Epithelial cell of esophagus (primary cell): ENCODE measurements at places on chromosomes 13 and 19.

GRCh38 chr19:2973229-2973628, 4.1 kb upstream of the TLE6 start:
- no peak for DNase-seq

DNA sequence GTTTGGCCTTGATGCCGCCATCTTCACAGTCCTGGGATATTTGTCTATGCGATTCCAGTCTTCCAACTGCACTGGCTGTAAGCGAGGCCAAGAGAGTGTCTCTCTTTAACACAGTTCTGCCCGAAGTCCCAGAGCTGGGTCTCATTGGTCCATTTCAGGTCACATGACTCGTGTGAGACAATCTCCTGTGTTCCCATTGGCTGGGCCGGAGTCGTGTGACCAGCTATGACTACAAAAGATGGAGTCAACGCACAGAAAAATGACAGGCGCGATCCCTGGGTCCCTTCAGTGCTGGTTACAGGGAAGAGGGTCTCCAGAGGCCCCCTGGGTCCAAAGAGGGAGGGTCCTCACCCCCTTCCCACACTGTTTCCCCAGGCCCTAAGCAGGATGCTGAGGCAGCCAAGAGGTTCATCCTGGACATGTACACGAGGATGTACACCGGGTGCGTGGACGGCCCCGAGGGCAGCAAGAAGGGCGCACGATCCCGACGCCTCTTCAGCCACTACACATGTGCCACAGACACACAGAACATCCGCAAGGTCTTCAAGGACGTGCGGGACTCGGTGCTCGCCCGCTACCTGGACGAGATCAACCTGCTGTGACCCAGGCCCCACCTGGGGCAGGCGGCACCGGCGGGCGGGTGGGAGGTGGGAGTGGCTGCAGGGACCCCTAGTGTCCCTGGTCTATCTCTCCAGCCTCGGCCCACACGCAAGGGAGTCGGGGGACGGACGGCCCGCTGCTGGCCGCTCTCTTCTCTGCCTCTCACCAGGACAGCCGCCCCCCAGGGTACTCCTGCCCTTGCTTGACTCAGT, 15.9 kb upstream of the S1PR4 start:
- DNase-seq = peak; percentile 45

- no peak for DNase-seq
Observed at GRCh38 chr13:41541142-41541938, 84.0 kb downstream of the RGCC start.

- DNase-seq = no peak
Observed at GRCh38 chr19:41926028-41926762, 2.1 kb downstream of the ERFL start.

- no peak for DNase-seq
Observed at GRCh38 chr13:45373162-45373547, 32.2 kb upstream of the TPT1 start.

GRCh38 chr13:110449219-110450015, 112.1 kb downstream of the RAB20 start:
- DNase-seq = no peak

DNA sequence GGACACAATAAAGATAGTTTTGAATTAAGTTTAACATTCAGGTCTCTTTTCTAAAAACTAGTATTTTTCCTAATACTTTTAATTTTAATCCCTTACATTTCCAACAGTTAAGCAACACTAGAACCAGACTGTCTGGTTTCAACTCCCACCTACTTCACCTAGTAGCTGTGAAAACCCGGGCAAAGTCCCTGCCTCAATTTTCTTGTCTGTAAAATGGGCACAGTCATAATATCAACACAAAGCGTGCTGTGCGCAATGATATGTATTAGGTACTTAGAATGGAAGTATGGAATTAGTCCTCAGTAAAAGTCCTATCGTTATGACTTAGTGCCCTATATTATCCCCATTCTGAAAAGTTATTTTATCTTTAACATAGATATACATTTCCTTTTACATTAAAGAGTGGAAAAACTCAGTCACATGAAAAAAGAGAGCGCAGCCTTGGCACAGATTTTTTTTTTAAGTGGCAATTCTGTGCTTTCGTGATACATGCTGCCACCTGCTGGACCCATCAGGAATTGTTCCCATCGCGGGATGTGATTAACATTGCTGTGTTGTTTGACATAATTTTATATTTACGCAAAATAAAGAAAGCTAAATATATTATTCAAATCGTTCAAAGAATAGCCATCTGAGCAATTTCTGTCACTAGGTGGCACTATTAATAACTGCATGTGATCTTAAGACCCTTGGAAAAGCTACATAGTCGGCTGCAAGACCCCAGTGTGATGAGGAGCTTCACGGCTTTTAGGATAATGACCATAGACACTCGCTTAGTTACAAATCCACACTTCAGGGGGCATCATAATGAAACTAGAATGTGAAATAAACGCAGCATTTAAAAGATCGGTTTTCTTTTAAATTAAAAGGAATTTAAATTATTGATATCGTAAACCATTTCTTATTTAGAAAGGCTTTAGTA, 59.9 kb downstream of the LIG4 start:
- DNase-seq = peak; percentile 48

DNA sequence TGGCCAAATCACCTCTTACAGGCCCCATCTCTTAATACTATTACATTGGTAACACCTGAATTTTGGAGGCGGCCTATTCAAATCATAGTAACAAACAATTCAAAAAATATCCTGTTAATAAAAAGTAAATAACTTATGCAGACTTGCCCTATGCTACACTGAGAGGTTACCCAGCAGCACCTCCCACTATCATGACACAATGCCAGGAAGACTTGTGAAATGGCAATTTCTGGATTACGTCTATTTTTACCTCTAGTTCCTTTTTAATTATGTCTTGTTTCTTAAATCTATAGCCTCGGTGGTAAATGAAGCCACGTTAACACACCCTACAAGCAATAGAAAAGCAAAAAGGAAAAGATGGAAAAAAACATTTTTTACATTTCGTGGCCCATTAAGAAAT, 6.2 kb upstream of the DZIP1 start:
- no peak for DNase-seq

DNA sequence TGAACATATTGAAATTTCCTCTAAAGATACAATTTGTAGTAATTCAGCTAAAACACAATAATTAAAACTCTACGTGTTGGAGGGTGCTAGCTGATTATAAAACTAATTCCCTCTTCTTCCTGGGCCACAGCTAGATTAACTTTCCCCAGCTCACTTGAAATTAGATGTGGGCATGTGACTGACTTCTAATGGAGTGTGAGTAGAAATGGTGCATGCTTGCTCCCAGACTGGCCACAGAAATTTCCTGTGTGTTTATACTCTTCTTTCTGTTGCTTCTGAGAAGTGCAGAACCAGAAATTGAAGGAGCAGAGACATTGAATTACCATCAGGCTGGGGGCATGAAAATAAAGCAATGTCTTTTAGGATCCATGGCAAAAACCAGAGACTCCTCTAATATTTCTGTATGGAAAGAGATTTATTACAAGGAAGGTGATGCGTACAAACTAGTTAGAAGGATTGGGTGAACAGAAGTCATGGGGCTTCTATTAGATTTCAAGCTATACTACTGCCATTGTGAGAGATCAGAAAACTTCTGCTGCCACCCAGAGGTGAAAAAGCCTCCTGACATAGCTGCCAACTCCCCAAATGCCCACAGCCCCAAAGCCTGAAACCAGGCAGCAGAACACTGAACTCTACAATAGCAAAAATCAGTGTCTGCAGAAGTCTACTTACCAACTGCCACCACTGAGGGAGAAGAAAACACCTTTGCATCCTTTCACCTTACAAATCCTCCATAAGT, 379.2 kb upstream of the MIR17HG start:
- peak; percentile 50 for DNase-seq

- DNase-seq = no peak
Observed at GRCh38 chr13:31978021-31978420, 53.6 kb upstream of the FRY start.

DNA sequence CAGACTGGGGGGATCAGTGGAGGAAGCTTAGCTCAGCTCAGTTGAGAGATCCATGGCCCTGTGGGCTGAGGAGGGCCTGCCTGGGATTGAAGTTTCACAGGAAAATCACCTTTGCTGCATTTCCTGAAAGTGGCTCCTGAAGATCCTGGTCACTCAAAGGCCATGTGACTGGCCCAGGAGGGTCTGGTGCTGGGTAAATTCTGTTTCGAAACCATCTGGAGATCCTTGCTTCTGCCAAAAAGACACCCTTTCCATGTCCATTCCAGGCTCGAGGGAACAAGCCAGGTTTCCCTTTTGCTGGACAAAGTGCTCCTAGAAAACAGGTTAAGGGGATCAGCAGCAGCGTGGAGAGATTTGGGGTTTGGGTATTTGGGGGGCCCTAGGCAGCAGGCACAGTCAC, 293.3 kb downstream of the ZNF536 start:
- no peak for DNase-seq

GRCh38 chr19:38384209-38385027, 3.4 kb downstream of the GGN start:
- peak; percentile 38 for DNase-seq

DNA sequence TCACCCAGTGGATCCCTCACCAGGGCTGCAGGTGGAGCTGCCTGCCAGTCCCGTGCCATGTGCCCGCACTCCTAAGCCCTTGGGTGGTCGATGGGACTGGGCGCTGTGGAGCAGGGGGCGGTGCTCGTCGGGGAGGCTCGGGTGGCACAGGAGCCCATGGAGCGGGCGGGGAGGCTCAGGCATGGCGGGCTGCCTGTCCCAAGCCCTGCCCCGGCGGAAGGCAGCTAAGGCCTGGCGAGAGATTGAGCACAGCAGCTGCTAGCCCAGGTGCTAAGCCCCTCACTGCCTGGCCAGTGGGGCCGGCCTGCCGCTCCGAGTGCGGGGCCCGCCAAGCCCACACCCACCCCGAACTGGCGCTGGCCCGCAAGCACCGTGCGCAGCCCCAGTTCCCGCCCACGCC, 16.8 kb upstream of the B3GLCT start:
- no peak for DNase-seq

- peak; percentile 76 for DNase-seq
Observed at GRCh38 chr19:10936661-10937084, 8.1 kb downstream of the TIMM29 start.

GRCh38 chr19:49938662-49939061, 9.4 kb upstream of the NUP62 start:
- DNase-seq = no peak

- peak; percentile 52 for DNase-seq
Observed at GRCh38 chr19:41441321-41441945, 1.5 kb upstream of the ERICH4 start.

DNA sequence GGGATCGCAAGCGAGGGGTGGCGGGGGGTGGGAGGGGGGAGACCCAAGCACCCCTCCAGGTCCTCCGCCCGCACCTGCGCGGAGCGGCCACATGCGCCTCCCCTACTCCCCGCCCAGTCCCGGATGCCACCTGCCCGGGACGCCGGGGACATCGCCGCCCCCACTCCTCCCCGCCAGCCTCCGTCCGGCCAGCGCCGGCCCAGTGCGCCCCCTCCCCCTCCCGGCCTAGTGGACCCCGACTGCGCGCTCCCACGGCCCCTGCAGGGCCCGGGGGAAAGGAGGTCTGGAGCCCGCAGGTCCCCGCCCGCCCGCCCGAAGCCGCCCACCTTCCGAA, 263 bp downstream of the RHPN2 start:
- no peak for DNase-seq

DNA sequence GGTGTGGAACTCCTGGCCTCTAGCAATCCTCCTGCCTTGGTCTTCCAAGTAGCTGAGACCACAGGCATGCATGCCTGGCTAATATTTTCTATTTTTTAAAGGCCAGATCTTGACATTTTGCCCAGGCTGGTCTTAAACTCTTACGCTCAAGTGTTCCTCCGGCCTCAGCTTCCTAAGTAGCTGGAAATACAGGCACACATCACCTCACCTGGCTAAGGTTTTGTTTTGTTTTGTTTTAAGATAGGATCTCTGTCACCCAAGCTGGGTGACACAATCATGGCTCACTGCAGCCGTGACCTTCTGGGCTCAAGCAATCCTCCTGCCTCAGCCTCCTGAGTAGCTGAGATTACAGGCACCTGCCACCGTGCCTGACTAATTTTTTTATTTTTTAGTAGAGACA, 5.5 kb upstream of the RLN3 start:
- no peak for DNase-seq

DNA sequence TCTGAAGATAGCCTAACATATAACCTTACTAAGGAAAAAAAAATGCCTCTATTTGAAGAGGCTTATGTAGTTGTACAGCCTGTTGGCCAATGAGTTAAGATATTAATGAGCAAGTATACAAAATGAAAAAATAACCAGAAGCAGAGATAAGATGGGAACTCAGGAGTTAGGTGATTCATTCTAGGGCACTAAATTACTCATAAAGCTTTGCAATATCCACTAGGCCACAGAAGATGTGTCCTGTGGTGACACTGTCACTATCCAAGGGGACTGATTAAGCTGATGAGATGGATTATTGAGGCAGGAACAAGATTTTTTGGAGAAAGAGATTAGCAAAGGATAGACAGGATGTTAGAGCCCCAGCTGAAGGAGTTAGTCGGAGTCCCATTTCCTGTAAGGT, 99.6 kb downstream of the LIG4 start:
- no peak for DNase-seq

- DNase-seq = peak; percentile 84
Observed at GRCh38 chr19:45151320-45151719, 9.5 kb downstream of the NKPD1 start.

DNA sequence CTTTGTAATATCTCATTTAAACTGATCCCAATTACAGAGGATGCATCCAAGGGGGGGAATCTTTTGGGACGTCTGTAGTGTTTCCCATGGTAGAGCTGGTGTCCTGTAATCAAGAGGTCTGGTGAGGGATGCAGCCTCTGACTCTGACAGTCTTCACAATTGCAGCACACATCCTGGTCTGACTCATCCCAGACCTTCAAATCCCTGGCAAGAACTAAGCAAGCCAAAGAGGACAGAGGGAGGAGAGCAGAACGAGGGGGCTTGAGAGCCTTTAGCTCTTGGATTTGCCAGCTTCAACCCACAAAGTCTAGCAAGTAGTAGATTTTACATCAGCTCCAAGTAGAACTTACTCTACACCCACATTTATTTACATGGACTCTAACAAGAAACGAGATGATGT, 17.3 kb upstream of the FCGBP start:
- peak; percentile 79 for DNase-seq

- no peak for DNase-seq
Observed at GRCh38 chr19:45505996-45506245, 1.4 kb upstream of the VASP start.

GRCh38 chr13:98207416-98207815, 30.3 kb upstream of the RNF113B start:
- DNase-seq = peak; percentile 13

- no peak for DNase-seq
Observed at GRCh38 chr13:76600081-76600480, 286.1 kb downstream of the KCTD12 start.

GRCh38 chr13:109816112-109816807, 29.9 kb upstream of the IRS2 start:
- DNase-seq = peak; percentile 74

DNA sequence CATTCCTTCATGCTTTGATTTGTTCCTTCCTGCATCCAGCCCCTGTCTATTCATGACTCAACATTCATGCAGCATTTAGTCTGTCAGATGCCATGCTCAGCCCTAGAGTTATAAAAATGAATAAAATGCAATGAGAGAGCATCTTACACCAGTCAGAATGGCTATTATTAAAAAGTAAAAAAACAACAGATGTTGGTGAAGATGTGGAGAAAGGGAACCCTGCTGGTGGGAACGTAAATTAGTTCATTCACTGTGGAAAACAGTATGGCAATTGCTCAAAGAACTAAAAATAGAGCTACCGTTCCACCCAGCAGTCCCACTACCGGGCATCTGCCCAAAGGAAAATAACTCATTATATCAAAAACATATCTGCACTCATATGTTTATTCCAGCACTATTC, 70.0 kb upstream of the GTF3A start:
- no peak for DNase-seq
